ENCODE measurements at places on chromosomes 5 and 9. TPM values are rescaled to one million over a fixed set of nuclear protein-coding genes. Genes with fewer than 3 reads are reported as not detected.

DNA sequence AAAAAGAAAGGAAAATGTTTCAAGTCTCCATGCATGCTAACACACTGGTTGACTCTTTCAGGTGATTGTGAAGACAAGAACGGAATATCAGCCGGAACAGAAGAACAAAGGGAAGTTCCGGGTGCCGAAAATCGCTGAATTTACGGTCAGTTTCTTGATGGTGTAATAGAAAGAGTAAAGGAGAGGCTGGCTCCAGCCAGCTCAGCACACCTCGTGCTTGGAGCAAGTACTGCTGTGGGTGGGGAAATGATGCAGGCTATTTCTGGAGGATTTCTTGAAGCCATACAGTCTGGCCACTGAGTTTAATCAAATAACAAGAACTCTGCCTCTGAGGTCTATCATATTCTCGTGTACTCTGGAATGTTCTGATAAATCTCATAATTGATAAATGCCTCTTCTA lies 18.7 kb downstream of the NSG2 start:
- DNase-seq, result no peak

IGFBPL1 gene
- not detected for total RNA-seq

ACOT12 gene
- not detected for total RNA-seq

GRCh38 chr5:14668181-14668591 lies 3.7 kb downstream of the OTULIN start:
- no peak for DNase-seq

All from mucosa of descending colon (tissue), 3 donors.